T1000 (cell line): ENCODE measurements at places on chromosomes 5 and 9.

DNA sequence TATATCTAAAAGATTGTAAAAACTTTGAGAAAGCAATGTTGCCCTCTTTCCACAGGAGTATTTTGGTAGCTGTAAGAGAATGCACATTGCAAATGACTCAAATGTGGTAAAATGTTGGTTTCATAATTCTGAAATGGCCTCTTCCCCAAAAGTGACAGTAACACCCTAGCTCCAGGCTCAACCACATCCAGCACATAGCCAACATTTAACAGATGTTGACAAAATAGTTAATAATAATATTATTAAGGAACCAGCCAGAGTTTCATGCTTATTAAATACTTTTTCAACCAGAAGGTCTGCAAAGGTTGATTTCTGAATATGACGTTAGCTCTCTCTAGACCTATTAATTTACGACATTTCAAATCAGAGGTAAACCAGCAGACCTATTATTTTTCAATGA lies 1.3 kb downstream of the ANXA1 start:
- no peak for DNase-seq

- no peak for DNase-seq
Measured at GRCh38 chr5:146675636-146676035, 159.6 kb upstream of the GPR151 start.

GRCh38 chr9:114433086-114433485 lies 45.3 kb upstream of the AKNA start:
- DNase-seq = no peak

- no peak for DNase-seq
Measured at GRCh38 chr9:85964526-85964925, 23.6 kb downstream of the NAA35 start.

GRCh38 chr5:79513704-79514390 lies at the start of gene HOMER1:
Gene HOMER1 (minus strand): TSS chr5:79514134. CDS start chr5:79512774, 1,360 bp downstream.
- DNase-seq = peak; percentile 62

GRCh38 chr9:132834343-132834742 lies 43.7 kb downstream of the AK8 start:
- no peak for DNase-seq

DNA sequence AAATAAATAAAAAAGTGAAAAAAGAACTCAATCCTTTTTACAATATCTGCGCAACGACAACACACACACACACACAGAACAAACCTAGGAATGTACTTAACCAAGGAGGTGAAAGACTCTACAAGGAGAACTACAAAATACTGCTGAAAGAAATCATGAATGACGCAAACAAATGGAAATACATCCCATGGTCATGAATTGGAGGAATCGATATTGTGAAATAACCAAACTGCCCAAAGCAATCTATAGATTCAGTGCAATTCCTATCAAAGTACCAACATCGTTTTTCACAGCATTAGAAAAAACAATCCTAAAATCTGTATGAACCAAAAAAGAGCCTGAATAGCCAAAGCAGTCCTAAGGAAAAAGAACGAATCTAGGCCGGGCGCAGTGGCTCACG lies 29.9 kb upstream of the NRARP start:
- DNase-seq = no peak

GRCh38 chr5:87114631-87115030 lies 153.1 kb upstream of the RASA1 start:
- DNase-seq = no peak

- no peak for DNase-seq
Measured at GRCh38 chr5:42825422-42826148, 13.9 kb upstream of the SELENOP start.

- no peak for DNase-seq
Measured at GRCh38 chr9:38286357-38286756, 106.1 kb upstream of the ALDH1B1 start.

DNA sequence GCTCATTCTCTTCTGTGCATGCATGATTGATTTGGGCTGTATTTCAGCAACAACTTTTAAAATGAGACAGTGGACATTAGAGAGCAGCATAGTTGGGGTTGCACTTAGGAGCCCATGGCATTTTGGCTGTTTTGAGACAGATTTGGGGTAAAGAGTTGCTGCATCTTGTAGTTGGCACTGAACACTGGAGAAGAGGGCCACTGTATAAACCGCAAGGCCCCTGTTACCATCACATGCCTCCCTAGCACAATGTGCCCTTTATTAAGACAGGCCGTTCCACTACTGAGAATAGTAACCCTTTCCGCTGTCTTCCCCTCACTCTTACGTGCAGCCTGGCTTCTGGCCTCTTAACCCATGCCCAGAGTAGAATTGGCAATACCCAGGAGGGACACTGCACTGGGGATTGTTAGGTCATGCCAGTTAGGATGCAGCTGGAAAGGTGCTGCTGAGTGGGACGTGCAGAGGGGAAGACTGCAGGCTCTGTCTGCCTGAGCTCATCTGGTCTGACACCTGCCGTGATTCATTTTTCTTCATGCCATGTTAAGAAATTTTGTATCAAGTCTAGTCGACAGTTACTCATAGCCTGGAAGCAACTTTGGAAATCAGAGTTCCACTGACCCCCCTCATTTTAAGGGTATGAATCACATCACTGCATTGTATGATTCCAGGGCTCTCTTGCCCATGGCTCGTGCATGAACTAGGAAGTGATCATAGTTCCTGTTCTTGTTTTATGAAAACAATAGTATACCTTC lies 146.9 kb upstream of the DMRT1 start:
- no peak for DNase-seq

- no peak for DNase-seq
Measured at GRCh38 chr5:67400752-67401151, 204.2 kb upstream of the CD180 start.

- no peak for DNase-seq
Measured at GRCh38 chr5:55904152-55904551, 53.0 kb downstream of the IL31RA start.

GRCh38 chr9:69516353-69517322 lies 155.5 kb downstream of the APBA1 start:
- no peak for DNase-seq

GRCh38 chr9:70297141-70297540 lies 38.4 kb downstream of the SMC5 start:
- DNase-seq = no peak

DNA sequence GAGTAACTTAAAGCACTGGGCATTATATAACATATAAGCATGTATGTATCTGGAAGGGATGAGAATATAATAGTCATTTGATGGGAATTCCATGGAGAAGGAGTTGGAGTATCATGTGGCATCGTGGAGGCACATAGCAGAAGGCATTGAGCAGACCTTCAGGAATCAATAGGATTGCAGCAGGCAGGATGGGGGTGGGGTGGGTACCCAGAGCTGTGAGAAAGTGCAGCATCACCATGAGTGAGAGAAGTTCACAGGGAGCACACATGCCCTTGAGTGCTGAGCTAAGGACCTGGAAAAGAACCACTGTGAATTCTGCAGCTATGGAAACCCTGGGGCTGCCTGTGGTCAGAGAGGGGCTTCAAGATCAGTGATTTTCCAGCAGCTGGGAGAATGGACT lies 57.3 kb downstream of the MED10 start:
- DNase-seq = no peak

GRCh38 chr5:140965905-140966292 lies 377 bp upstream of the PCDHAC2 start:
- DNase-seq = no peak

DNA sequence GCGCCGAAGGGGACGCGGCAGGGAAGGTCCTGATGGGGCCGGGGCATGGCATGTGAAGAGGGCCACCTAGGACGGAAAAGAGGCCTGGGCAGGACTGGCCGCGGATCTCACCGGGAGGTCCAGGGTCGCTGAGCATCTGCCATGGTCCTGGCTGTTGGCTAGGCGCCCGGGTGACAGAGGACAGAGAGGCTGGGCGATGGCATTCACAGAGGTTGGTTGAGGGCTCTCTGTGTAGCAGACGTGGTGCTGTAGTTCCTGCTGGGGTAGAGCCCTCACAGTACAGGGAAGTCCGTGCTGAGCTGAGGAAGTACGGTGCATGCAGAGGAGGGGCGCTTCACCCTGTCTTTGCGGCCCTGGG lies 427 bp downstream of the PCYOX1L start:
- no peak for DNase-seq

DNA sequence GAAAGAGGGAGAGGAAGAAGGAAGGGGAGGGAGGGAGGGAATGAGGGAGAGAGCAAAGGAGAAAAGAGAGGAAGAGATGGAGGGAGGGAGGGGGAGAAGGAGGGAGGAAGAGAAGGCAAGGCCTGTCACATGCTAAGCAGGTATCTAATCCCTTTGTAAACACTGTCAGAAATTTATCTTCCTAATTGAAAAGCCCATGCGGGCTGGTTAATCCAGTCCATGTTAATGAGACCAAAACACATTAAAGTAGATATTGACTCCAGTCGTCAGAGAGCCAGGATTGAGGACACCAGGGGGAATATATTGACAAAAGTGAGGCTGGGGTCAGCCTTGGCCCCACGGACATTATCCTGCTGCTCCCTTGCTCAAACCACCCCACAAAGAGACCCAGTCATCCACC lies 37.4 kb upstream of the ALDH1B1 start:
- no peak for DNase-seq

- no peak for DNase-seq
Measured at GRCh38 chr9:3214741-3215140, 311.1 kb downstream of the RFX3 start.

GRCh38 chr5:127518319-127518621 lies 830 bp downstream of the PRRC1 start:
- no peak for DNase-seq

DNA sequence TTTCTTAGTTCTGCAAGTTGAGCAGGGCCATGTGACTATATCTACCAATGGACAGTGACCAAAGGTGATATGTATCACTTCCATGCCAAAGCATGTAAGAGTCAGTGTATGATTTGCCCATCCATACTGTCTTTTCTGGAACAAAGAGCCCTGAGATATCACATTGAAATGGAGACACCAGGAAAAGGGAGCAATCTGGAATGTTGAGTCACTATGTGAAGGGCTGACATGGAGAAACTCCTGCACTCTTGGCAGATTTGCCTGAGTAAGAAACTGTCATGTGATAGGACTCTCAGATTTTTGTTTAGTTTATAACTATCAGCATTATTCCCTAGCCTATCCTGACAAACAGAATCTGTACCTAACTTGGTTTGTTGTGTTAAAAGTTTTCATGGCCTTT lies 29.8 kb upstream of the TMEM161B start:
- DNase-seq = no peak

- no peak for DNase-seq
Measured at GRCh38 chr9:93679536-93680442, 103.4 kb downstream of the PHF2 start.

GRCh38 chr5:141382469-141383294 lies at the start of gene PCDHGA7:
Gene PCDHGA7 (plus strand): TSS chr5:141382742. CDS start chr5:141382900, 158 bp downstream.
- DNase-seq = no peak

GRCh38 chr5:69024241-69024651 lies 69.6 kb upstream of the SLC30A5 start:
- no peak for DNase-seq

DNA sequence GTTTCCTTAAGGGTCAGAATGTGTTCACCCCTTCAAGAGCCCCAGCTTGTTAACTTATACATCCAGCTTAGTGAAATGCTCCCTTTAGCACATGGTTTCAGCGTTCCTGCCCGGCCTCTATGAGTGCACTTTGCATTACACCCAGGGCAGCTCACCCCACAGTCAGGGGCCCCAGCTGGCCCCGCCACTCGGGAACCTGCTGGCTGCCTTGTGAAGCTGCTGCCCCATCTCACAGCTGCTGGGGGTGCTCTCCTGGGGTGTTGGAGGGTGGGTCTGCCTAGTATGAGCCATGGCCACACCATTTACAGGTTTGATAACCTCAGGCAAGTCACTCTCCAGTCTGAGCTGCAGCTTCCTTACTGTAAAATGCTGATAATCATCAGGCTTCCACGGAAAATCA lies 32.2 kb downstream of the HRH2 start:
- DNase-seq = no peak

- DNase-seq = no peak
Measured at GRCh38 chr9:77726289-77726688, 78.2 kb upstream of the GNA14 start.

- DNase-seq = no peak
Measured at GRCh38 chr9:27426511-27427271, 97.4 kb upstream of the IFNK start.

GRCh38 chr5:38529955-38530646 lies 26.3 kb downstream of the LIFR start:
- no peak for DNase-seq

DNA sequence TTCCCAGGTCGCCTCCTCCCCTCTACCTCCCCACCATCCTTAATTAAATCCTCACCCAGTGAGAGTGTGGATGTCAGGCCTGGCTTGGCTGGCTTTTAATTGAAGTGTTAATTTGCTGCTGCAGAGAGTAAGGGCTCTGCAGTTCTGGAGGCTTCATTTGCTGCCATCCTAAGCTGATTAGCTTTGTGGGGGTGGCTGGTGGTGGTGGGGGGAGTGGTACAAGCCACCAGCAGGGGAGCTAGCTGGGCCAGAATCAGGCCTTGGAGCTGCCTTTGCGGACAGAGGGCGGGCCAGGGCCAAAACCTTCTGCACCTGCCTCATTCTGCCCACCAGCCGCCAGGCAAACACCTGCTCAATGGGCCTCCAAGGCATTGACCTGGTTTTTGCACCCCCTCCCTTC lies 26.8 kb upstream of the TIFAB start:
- DNase-seq = no peak

- no peak for DNase-seq
Measured at GRCh38 chr5:77353251-77353650, 138.9 kb downstream of the WDR41 start.

GRCh38 chr5:38404667-38405276 lies 146.4 kb downstream of the EGFLAM start:
- no peak for DNase-seq

- DNase-seq = no peak
Measured at GRCh38 chr9:89036383-89036782, 45.1 kb downstream of the S1PR3 start.

DNA sequence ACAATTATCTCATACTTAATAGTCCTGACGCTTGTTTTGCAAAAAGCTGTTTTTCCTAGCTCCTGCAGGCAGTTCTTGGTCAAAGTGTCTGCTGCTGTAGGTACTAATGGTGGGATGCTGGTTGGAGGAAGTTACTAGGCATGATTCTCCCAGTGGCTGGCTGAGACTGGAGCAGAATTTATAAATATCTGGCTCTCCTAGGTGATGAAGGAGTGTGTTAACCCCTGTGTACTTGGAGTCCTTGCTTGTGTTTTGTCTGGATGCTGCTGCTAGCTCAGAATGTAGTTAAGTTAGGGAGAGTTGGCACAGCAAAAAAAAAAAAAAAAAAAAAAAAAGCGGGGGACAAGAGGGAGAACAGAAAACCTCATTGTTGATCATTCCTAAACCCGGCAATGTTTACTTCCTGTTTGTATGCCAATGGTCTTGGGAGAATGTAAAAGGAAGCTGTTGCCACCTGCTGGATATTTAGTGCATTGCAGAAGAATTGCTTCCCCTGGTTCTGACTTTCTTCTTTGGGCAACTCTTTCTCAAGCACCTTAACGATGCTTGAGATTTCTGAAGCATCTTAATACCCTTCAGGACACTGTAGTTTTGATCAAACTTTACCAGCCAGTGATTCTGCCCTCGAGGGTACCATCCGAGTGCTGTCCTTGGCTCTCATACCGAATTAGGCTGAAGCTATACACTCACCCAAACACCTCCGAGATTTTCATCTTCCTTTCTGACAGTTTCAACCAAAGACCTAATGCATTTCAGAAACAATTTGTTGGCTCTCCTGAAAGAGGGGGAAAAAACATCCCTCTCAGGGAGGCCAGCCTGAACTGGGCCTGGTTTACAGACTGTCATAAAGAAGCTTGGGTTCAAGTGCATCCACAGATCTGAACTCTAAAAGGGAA lies 71.7 kb upstream of the WWC1 start:
- peak; percentile 34 for DNase-seq

- peak; percentile 10 for DNase-seq
Measured at GRCh38 chr9:107480386-107480789, 9.2 kb downstream of the KLF4 start.

- no peak for DNase-seq
Measured at GRCh38 chr9:100267211-100267610, 85.5 kb downstream of the TEX10 start.
